ENCODE measurements at places on chromosomes 11 and 22. TPM values are rescaled to one million over a fixed set of nuclear protein-coding genes. Genes with fewer than 3 reads are reported as not detected.

PAX6 gene
- not detected for polyA plus RNA-seq

OR51B4 gene
- not detected for polyA plus RNA-seq

MS4A4A gene
- polyA plus RNA-seq = 6.3 TPM

ARHGEF17 gene
- 36.6 TPM for polyA plus RNA-seq

C1QTNF5 gene
- polyA plus RNA-seq = 40.4 TPM

- no peak for DNase-seq
Measured at GRCh38 chr11:22042081-22042480, 150.8 kb upstream of the ANO5 start.

GRCh38 chr22:29126670-29127395, 54.0 kb downstream of the KREMEN1 start:
- DNase-seq = peak; percentile 44

DNA sequence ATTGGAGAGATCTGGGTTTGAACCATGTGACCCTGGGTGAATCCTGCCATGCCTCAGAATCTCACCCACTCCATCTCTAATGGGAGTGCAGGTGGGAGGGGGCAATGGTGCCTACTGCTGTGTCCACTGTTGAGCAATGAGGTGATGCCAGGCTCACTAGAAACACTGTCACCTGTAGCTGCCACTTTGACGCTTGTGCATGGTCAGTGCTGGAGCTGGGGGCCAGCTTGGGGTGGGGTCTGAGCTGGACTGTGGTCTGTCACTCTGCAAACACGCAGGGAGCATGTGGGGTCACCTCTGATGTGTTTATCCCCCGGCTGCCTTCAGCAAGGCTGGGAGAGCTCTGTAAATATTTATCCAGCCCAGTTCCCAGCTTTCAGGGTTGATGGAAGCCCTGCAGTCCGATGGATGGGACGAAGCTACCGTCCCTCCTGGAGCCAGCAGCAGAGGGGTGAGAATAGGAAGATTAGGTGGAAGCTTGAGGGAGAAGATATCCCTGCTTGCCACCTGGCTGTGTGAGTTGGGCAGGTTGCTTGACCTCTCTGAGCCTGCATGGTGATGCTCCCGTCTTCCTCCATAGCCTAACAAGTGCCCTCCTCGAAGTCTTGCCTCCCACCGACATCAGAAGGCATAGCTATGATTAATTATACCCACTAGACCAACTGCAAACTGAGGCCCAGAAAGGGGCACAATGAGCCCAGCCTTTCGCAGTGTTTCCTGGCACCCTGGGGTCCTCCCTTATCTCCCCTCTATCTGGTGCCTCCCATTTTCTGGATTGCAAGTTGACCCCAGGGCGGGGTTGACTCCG, 1.7 kb downstream of the MMP11 start:
- no peak for DNase-seq

DNA sequence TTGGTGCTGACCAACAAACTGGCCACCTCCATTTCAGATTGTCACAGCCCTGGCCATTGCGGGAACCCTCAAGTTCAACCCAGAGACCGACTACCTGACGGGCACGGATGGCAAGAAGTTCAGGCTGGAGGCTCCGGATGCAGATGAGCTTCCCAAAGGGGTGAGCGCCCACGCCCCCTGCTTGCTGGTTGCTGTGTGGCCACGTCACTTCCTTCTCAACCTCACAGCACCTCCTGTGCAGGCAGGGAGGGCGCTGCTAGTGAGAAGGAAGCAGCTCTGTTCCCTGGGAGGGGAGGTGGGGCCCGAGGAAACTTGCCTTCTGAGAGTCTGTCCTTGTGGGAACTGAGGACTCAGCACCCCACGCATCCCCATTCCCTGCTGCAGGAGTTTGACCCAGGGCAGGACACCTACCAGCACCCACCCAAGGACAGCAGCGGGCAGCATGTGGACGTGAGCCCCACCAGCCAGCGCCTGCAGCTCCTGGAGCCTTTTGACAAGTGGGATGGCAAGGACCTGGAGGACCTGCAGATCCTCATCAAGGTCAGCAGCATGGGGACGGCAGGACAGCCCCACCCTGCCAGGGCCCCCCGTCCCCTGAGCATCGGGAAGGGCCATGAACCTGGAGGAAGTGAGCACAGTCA, 19.3 kb downstream of the POLR3H start:
- DNase-seq = peak; percentile 81

DNA sequence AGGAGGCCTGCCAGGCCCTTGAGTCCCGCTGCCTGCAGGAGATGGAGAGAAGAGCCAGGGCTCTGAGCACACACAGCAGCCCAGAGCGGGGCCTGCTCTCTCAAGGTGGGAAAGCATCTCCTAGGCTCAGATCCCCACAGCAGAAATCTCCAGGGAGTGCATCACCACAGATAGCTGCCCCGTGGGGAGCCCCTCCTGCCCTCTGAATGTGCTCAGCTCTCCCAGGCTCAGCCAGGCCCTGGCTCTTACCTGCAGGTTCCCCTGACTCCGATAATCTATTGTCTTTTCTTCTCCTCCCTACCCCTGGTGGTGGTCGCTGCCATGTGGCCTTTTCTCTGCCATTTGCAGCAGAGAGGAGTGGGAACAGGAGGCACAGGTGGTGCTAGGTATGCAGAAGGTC, 49.9 kb downstream of the BTG4 start:
- no peak for DNase-seq

GRCh38 chr11:116239247-116239646, 533.5 kb downstream of the BUD13 start:
- DNase-seq = no peak

DNA sequence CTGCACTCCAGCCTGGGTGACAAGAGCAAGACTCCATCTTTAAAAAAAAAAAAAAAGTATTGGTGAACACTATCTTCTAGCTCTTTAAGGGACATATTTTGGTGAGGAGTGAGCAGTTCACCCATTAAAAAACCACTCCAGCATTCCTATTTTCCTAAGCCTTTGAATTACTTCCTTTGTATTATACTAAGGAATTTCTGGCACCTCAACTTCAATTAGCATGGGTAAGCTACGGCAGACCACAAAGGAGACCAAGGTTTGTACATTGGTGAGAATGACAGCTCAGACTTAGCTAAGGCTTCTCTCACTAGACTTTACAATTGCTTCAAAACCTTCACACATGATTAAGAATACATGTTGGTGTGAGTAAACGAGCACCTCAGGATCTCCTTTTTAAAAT, 57.0 kb upstream of the BIRC3 start:
- no peak for DNase-seq

DNA sequence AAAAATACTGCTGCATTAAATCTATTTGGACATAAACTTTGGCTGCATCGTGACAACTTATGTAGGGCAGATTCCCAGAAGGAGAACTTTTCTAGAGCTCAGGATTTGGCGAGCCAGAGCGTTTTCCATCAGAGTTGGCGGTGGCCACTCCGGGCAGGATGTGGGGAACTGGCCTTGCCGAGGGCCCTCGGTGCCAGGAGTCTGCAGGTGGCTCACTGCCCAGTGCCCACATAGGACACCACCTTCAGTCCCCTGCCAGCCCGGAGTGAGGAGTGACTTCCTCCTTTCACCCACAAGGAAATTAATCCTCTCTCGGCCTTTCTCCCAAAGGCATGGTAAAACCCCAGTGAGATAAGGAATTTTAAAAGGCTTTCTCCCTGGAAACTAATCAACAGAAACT, 1.6 kb upstream of the LGALS2 start:
- no peak for DNase-seq

- DNase-seq = no peak
Measured at GRCh38 chr11:114614127-114614720, 18.6 kb upstream of the NXPE4 start.

- peak; percentile 24 for DNase-seq
Measured at GRCh38 chr11:422249-422656, 7.5 kb upstream of the SIGIRR start.

DNA sequence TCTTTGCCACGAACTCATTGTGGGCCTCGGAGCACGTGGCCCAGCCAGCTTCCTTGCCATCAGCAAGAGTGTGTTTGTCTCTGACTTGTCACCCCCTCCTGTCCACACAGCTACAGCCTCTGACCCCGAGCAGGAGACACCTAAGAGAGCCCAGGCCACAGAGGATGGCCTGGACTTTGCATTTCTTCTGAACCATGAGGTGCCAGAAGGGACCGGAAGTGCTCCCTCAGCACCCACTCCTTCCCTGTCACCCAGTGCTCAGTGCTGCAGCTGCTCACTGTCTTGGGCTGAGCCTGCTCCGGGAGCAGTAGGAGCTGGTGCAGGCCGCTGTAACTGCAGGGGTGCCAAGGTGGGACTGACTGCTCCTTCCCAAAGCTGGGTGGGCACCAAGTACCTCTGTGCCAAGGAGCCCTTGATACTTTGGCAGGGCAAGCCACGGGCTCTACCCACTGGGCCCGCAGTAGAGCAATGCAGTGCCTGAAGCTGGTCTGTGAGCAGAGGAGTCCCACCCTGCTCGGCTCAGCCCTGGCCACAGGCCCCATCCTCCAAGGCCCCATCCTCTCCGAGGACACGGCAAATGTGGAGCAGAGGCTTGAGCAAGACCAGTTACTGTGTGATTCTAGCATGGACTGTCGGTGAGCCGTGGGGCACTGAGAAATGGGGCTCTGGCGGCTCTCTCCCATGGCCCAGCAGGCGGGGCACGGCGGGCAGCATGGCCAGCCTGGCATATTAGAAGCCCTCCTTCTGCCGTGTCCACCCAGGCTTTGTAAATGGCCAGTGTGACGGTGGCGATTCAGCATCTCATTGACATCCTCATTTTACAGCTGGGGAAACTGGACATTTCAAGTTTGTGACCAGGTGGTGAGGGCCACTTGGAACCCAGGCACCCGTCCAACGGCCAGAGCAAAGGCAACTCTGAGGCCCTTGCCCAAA, 6.3 kb downstream of the GRK2 start:
- DNase-seq = peak; percentile 30

DNA sequence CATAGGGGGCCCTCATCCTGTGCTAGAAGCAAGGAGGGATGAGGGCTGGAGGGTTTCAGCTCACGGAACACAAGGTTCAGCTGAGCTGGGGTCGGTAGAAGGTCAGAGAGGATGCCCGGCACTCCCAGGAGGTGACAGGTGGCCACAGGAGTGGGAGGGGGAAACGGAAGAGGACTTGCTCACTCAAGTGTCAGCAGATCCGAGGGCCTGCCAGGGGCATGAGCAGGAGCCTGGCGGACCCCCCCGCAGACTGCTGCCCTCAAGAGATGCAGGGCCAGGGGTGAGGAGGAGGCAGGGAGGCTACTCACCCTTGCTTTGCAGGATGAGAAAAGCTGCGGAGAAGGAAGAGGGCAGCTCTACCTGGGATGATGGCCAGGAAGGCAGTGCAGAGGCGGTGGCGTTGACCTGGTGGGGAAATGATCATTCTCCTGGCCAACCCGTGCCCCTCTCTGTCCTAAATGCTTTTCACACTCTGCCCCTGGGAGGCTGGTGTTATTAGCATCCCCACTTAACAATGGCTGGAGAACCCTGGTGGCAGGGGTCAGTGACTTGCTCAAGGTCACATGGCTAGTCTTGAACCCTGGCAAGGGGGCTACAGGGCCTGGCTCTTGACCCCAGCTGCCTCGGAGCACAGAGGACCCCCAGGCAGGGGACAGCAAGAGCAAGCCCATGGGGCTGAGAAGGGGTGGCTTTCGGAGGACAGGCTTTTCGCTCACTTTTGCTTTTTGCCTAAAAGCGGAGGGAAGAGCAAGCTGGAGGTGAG, 30.1 kb upstream of the CSNK1E start:
- DNase-seq = peak; percentile 54

Measured in kidney (tissue), 22 donors.